Thoracic aorta (tissue), 2 donors: ENCODE measurements at places on chromosomes 12 and 14. TPM values are rescaled to one million over a fixed set of nuclear protein-coding genes. Genes with fewer than 3 reads are reported as not detected.

GRCh38 chr14:70646705-70647104 lies 5.0 kb downstream of the TTC9 start:
- no peaks in the 10 kb centered on the region for H3K27me3 ChIP-seq
- H3K27ac ChIP-seq = no peak overlapping the region
- no peak overlapping the region for H3K4me3 ChIP-seq

DNA sequence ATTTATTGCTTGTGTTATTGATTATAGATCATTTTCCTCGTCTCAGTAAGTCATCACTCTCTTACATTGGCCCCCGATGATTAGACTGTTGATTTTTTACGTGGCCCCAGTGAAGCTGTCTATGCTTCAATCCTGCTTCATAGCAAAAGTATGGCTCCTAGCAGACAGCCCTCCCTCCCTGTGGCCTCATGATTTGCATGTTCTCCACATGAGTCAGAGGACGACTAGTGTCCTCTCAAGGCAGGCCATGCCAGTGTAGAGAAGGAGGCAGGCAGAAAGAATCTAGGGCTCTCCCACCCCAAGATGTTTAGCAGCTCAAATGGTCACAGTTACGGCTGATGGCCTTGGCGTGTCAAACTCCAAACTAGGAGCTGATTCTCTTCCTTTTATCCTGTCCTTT lies 59.6 kb downstream of the FIGNL2 start:
- DNase-seq = no peak
- H3K4me3 ChIP-seq = no peak overlapping the region
- no peak overlapping the region for H3K27ac ChIP-seq
- H3K27me3 ChIP-seq = no peaks in the 10 kb centered on the region
- no peaks in the 10 kb centered on the region for H3K4me1 ChIP-seq
- H3K36me3 ChIP-seq = no peaks in the 10 kb centered on the region

Gene INSM2
- not detected for total RNA-seq

DNA sequence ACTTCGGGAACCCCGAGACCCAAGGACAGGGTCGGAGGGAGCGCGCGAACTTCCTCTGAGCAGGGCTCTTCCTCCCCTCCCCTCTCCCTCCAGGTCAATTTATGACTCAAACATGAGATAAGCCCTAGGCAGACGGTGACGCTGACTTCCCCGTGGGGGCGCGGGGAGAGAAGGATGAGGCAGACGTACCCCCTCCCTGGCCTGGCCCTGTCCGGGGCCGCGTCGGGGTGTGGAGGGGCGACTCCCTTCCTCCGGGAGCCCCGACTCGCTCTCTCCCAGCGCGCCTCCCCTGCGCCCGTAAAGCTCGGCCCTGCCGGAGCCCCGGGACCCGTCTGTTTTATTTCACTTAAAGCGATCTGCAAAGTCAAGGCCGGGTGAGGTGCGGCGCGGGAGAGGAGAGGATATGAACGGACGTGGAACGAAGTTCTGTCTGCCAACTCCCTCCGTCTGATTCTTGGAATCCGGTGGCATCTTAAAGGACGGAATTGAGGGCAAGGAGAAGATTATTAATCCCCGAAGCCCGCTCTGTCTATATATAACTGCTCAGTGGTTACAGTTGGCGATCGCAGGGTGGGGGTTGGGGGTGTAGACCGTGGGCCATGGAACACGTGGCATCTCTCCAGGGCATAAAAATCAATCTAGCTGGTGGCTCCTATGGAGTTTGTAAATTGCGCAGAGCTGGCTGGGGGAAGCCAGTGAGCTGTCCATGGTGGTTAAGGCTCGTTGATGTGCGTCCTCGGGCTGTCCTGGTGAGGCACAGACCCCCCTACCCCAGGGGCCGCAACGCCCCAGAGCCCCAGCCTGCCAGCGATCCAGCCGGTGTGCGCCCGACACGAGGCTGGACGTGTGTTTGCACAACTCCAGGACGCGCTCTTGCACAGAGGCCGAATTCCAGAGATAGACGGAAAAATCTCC lies 2.9 kb upstream of the PTHLH start:
- DNase-seq = no peak
- no peaks in the 10 kb centered on the region for H3K27me3 ChIP-seq
- no peak overlapping the region for H3K27ac ChIP-seq
- H3K36me3 ChIP-seq = no peaks in the 10 kb centered on the region

DNA sequence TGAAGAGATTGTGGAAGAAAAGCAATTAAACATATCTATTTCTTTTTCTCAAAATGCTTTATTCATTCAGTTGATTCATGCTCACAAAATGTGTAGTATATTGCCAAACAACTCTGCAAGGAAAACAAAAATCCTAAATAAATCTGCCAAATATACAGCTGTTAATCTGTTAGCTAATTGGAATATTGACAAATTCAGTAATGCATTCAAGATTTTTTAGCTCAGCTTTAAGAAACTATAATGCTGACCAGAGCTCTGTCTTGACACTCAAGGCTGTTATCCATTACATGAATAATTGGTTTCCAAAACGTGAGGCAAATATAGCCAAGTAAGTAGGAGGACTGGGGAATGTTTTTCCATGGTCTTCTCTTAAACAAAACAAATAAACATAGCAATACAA lies 146.8 kb downstream of the TMTC2 start:
- DNase-seq = no peak
- no peaks in the 10 kb centered on the region for H3K27me3 ChIP-seq
- H3K36me3 ChIP-seq = no peaks in the 10 kb centered on the region
- H3K4me3 ChIP-seq = no peak overlapping the region
- H3K4me1 ChIP-seq = no peaks in the 10 kb centered on the region

- H3K36me3 ChIP-seq = peaks cover 37% of the 10 kb centered on the region
- no peaks in the 10 kb centered on the region for H3K27me3 ChIP-seq
- no peak for DNase-seq
- peak overlapping the region; percentile 59 for H3K27ac ChIP-seq
Observed at GRCh38 chr12:6964605-6965025, 5.8 kb downstream of the PHB2 start.

GRCh38 chr12:5078423-5078822 lies 34.7 kb downstream of the KCNA5 start:
- peaks cover 64% of the 10 kb centered on the region for H3K4me1 ChIP-seq
- no peak overlapping the region for H3K4me3 ChIP-seq
- no peaks in the 10 kb centered on the region for H3K27me3 ChIP-seq
- DNase-seq = peak; percentile 72
- H3K27ac ChIP-seq = peak overlapping the region; percentile 83

DNA sequence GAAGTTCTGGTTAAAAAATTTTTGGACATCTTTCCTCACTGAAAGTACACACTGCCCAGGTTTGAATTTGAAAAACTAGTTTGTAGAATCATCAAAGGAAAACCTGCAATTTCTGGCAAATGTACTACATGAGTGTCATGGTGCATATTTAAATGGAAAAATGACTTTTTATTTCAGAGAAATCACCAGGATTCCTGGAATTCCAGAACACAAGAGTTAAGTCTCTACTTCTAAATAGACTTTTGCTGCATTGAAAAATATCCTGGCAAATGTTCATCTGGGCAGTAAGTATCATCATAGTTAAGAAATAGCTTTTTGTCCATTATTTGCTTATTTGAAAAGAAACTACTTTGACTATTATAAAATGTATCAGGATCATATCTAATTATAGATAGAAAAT lies 275.1 kb downstream of the PRKD1 start:
- peaks cover 4% of the 10 kb centered on the region for H3K36me3 ChIP-seq
- no peak for DNase-seq
- no peaks in the 10 kb centered on the region for H3K27me3 ChIP-seq
- no peak overlapping the region for H3K4me3 ChIP-seq

- no peaks in the 10 kb centered on the region for H3K36me3 ChIP-seq
- no peaks in the 10 kb centered on the region for H3K27me3 ChIP-seq
- no peak overlapping the region for H3K27ac ChIP-seq
- H3K4me3 ChIP-seq = no peak overlapping the region
- no peak for DNase-seq
- no peaks in the 10 kb centered on the region for H3K4me1 ChIP-seq
Observed at GRCh38 chr12:110067531-110067930, 19.2 kb upstream of the C12orf76 start.

DNA sequence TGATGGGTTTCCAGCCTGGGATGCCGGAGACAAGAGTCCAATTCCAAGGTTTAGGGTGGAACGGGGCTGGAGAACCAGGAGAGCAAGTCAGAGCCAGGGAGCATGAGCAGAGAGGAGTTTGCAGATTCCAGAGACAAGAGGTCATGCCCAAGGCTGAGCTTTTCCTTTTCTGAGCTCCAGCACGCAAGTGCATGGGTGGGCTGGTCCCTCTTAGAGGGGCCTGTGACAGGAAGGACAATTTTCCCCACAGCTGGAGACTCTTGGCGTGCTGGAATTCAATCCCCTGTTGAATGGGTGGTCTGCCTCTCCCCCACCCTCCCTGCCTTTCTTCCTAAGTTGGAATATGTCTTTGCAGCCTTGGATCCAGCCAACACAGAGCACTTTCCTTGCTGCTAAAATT lies 431.9 kb downstream of the BCL11B start:
- H3K27me3 ChIP-seq = no peaks in the 10 kb centered on the region
- H3K4me3 ChIP-seq = no peak overlapping the region
- no peaks in the 10 kb centered on the region for H3K4me1 ChIP-seq
- no peak overlapping the region for H3K27ac ChIP-seq

Gene GPRC5D
- total RNA-seq = not detected

Gene HSPB8
- 108 TPM for total RNA-seq

DNA sequence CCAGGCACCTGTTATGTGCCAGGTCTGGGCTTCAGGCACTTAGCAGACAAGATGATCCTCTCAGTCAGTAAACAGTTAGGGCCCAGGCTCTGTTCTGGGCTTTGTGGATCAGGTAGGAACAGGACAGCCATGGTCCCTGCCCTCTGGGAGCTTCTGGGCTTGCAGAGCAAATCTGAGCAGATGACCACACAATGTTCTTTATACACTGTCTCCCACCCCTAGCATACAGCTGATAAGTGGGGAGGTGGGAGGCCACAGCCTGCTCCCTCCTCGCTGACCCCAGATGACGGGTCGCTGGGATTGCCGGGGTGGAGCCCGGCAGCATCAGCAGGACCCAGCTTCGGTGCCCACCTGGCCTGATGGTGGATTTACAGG lies 53.1 kb upstream of the RIN3 start:
- H3K27ac ChIP-seq = peak overlapping the region; percentile 75
- H3K27me3 ChIP-seq = no peaks in the 10 kb centered on the region
- no peak for DNase-seq
- no peaks in the 10 kb centered on the region for H3K36me3 ChIP-seq
- peaks cover 13% of the 10 kb centered on the region for H3K4me1 ChIP-seq

Gene GPR135
- total RNA-seq = 13.8 TPM

DNA sequence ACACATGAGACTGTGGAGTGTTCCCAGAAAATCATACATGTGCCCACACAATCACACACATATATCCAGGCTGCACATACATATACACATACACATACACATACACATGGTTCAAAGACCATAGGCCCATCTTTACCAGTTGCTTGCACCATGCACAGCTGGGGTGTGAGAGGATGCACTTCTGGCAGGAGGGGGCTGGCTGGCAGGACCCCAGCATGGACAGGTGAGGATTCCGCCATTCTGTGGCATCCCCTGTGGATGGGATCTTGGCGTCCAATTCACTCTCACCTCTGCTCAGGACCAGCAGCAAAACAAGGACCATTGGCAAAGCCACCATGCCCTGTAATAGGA lies 7.0 kb downstream of the ITGB7 start:
- DNase-seq = no peak
- H3K27me3 ChIP-seq = no peaks in the 10 kb centered on the region
- no peak overlapping the region for H3K4me3 ChIP-seq
- H3K4me1 ChIP-seq = peaks cover 23% of the 10 kb centered on the region
- H3K36me3 ChIP-seq = no peaks in the 10 kb centered on the region
- H3K27ac ChIP-seq = no peak overlapping the region

- H3K4me1 ChIP-seq = peaks cover 14% of the 10 kb centered on the region
- DNase-seq = no peak
- no peak overlapping the region for H3K27ac ChIP-seq
- H3K36me3 ChIP-seq = no peaks in the 10 kb centered on the region
- H3K27me3 ChIP-seq = no peaks in the 10 kb centered on the region
- H3K4me3 ChIP-seq = no peak overlapping the region
Observed at GRCh38 chr12:52976574-52977071, 27.7 kb downstream of the KRT18 start.

Gene RPL10L
- not detected for total RNA-seq

Gene PMCH
- total RNA-seq = not detected
